ENCODE measurements at places on chromosomes 3 and 15.

DNA sequence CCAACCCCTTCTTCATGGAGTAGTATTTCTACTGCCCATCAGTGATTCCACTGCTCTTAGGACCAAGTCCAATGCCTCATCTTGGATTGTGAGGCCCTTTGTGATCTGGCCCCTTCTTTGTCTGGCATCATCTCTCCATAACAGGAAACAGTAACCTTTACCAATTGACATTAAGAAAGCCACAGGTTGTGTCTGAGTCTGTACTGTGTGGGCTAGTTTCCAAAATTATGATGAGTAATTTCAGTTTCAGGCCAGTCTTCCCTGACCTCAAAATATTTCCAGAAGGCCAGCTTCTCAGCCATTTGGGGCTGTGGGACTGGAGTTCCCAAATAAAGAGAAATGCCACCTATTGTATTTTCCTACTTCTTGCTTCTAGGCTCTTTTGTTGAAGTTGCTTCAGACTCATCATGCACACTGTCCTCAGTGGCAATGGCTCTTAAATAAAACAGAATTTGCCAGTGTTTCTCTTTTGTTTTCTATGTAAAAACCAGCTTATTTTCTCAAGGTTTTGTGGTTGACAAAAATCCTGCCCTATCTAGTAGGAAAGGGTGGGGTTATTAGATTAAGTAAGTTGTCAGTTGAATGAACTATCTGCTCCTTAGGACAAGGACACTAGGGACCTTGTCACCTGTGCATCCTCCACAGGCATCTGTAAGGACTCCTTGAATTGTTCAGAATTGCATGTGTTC lies 47.0 kb upstream of the ACKR4 start:
- no peak for DNase-seq

DNA sequence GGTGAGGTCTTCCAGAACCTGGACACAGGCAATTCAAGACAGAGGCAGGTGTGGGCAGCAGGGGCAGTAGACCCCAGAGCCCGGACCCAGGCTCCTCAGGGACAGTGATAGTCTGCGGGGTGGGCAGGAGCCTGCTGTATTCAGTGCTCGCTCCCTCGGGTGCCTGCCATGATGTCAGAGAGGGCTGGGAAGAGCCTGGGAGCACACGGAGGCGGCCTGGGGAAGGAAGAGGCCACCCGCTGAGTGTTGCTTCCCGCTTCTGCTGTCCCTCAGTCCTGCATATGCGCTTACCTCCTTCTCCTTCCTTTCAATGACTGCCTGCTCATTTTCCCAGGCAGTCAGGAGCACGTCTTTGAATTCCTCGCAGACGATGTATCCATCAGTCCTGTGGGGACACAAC lies 22.8 kb downstream of the TMEM43 start:
- no peak for DNase-seq

DNA sequence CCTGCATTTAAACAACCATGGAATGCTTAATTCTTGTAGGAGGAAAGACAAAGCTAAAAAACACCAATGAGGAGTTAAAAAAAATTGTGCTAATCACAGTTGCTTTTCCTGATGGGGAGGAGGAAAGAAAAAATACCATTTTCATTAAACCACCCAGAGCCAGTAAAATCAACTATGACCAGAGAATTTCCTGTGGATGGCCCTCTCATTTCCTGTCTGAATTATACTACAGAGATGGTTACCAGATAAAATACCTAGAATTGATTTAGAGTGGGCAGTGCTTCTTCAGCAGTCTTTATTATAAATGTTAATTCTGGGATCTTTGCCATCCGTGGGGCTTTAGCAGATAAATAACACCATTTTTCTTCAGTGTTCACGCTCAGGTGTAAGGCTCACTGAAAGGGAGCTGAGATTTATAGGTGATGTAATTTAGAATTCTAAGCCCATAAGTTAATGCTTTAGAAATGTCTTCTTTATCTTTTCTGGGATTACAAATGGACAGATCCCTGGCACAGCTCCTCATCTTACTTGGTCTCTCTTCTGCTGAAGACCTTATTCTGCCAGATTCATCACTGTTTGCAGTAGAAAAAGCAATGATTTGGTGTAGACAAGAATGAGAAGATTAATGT lies 37.9 kb downstream of the RETNLB start:
- no peak for DNase-seq

DNA sequence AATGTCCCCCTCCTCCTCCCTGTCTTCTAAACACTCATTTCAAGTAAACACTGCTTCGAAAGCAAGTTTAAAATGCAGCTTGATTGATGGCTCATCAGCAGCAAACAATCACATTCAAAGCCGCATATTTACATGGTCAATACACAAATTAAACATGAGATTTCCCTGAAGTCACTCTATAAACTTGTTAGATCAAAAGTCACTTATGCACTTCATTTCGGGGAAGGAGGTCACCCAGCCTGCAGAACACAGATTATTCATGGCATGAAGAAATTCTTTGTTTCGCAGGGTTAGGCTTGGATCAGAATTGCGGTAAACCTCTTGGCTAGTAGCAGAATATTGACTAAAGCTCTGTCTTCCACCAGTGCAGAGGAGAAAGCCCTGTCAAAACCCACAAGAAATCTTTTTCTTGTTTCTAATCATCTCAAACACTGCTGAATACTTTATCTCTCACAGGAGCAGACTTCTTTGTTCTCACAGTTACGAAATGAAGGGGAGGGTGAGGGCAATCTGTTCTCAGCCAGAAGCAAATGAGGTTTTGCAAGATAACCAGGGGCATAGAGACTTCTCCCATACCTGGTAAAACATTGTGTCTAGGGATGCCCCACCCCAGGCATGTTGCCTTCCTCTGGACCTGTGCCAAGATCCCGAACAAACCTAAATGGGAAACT lies 133.3 kb upstream of the CHL1 start:
- DNase-seq, result no peak

DNA sequence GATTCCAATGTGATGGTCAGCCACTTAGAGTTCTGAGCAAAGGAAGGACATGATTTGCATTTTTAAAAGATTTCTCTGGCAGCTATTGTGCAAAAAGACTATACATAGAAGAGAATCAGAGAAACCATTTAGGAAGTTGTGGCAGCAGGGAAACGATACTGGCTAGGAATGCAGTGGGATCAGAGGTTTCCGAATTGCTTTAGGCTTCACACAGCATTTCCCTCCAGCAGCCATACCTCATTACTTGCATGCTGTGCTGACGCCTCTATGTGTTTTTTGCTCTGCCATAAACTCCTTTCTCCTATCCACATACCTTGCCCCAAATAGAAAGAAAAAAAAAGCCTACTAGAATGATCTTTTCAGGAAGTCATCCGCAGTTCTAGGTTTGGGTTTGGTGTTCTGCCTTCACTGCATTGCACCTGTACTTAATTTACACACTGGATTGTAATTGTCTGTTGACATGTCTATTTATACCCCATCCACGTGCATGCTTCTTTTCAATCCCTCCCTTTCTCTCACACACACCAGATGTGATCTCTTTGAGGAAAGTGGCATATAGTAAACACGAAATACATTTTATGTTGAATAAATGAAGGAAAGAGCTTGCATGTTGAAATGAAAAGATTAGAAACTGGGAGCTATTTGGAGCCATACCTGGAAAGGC lies 860.3 kb upstream of the SEMA6D start:
- no peak for DNase-seq

GRCh38 chr3:125594581-125595011 lies 701 bp downstream of the OSBPL11 start:
- DNase-seq, result no peak

GRCh38 chr3:52800079-52800478 lies 5.5 kb downstream of the ITIH3 start:
- no peak for DNase-seq

- no peak for DNase-seq
Observed at GRCh38 chr3:8730656-8731055, 2.9 kb upstream of the CAV3 start.

DNA sequence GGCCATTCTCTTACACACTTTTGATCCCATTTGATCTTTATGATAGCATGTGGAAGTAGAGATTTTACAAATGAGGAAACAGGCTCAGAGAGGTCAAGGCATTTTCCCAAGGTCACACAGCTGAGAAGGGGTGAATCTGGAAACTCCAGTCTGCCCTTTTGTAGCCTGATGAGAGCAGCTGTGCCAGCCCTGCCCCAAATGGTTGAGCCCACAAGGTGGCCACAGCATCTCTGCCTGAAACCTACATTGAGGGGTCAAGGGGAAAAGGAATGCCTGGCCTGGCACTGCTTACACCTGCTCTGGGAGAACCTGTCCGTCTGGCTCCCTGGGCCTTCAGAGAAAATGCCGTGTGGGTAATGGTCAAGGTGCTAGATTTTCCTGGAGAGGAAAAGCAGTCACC lies 200.2 kb upstream of the LINGO1 start:
- DNase-seq, result no peak

DNA sequence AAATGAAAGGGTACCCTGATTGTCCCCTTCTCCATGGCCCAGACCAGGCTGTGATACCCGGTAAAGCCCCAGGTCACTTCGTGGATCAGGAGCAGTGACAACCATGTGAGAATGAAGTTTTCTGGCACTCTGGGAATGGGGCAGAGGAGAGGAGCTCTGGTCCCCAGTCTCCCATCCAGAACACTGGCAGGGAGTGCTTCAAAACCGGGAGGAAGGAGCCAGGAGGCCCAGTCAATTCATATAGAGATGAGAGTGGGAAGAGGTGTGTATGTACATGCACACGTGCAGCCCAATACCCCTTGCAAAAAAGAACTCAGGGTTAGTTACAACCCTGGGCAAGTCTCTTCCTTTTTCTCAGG lies 101.4 kb upstream of the TLE3 start:
- no peak for DNase-seq

DNA sequence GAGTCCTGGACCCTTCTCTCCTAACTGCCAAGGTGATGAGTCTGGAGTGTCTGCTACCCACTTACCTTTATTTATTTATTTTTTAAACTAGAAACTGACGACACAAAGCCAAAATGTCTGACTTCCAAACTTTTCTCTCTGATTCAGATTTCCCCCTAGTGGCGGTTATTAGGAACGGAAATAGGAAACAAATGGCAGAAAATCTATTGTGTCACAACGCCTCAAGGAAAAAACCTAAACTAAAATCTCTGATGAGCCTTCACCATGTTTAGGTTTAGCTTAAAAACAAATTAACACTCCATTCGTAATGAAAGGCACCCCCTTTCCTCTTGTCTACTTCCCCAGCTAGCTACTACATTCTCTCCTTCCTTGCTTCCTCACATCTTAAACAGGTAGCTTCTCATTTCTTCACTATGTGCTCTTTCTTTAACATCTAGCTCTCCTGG lies 94.0 kb upstream of the MEX3B start:
- peak; percentile 48 for DNase-seq

DNA sequence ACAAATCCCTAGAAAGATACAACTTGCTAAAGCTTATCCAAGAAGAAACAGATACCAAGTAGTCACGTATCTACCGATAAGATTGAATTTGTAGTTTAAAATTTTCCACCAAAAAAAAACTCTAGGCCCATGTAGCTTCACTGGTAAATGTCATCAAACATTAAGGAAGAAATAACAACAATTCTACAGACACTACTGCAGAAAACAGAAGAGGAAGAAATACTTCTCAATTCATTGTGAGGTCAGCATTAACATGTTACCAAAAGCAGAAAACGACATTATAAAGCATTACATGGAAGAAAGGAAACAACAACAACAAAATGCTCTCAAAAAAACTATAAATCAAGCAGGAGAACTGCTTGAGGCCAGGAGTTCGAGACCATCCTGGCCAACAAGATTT lies 27.5 kb upstream of the TM4SF19 start:
- no peak for DNase-seq

GRCh38 chr3:159340877-159341500 lies 539.1 kb downstream of the MFSD1 start:
- no peak for DNase-seq

- DNase-seq, result no peak
Observed at GRCh38 chr3:98846101-98846500, 55.4 kb downstream of the DCBLD2 start.

- no peak for DNase-seq
Observed at GRCh38 chr15:25347707-25348106, 91.1 kb downstream of the UBE3A start.

- DNase-seq, result peak; percentile 47
Observed at GRCh38 chr3:155853214-155854140, 750 bp downstream of the SLC33A1 start.

DNA sequence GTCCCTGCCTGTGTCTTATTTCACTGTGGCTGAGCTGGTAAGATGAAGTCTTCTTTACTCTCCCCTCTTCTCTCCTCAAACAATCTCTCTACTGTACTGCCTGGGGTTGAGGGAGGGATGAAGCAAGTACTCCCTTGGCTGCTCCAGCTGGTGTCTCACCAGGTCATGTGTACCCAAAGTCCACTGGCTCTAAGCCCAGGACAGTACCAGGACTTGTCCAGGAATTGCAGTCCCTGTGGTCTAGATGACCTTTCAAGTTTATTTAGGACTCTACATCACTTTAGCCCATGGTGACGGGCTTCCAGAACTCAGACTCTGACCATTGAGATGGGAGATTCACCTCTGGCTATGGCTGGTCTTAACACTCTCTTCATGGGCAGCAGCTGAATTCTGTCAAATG lies 17.5 kb upstream of the SLC27A2 start:
- DNase-seq, result no peak

DNA sequence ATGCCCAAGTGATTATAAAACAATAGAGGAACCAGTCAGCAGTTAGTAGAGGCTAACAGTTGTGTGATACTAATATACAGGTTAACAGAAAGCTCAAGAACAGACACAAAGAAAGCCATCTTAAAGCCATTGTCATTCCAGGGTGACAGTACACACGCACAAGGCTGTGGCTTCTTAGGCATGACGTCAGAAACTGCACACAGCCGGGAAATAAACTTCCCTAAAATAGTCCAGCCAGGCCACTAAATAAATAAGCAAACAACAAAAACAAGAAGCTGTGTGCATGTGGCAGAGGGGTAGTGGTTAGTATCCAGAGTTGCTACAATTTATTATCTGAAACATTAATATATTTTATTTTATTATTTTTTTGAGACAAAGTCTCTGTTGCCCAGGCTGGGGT lies 49.8 kb downstream of the PPCDC start:
- DNase-seq, result no peak

DNA sequence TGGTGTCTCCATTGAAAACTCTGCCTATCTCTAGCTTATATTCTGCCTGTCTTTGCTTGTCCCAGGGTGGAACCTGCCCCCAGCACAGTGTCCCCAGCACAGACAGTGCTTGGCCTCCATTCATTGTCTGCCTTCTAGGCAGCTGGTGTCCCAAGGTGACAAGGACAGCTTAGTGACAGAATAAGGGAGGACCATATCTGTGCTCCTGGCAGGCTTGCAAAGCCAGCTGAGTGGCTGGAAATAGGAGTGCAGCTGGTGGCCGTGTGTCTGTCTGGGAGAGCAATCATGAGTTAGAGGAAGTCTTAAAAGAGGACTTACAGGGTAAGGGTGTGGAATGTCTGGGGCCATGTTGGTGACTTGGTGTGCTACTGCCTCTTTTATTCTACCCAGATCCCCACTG lies 33.4 kb downstream of the SCN5A start:
- DNase-seq, result no peak

- no peak for DNase-seq
Observed at GRCh38 chr15:69910514-69910913, 187.2 kb downstream of the TLE3 start.

DNA sequence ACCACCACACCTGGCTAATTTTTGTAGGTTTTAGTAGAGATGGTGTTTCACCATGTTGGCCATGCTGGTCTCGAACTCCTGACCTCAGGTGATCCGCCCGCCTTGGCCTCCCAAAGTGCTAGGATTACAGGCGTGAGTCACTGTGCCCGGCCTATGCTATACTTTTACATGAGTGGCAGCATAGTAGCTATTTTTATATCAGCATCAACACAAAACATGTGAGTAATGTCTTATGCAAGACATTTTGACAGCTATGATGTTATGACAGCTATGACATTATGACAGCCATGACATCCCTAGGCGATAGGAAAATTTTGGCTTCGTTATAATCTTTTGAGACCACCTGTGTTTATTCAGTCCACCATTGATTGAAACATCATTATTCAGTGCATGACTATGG lies 4.1 kb upstream of the NAALADL2 start:
- no peak for DNase-seq

Measured in midbrain (tissue), 1 donor.